ENCODE measurements at places on chromosomes 2 and 18.

GRCh38 chr2:100422320-100423055, 5.0 kb upstream of the CHST10 start:
- DNase-seq: peak; percentile 33

DNA sequence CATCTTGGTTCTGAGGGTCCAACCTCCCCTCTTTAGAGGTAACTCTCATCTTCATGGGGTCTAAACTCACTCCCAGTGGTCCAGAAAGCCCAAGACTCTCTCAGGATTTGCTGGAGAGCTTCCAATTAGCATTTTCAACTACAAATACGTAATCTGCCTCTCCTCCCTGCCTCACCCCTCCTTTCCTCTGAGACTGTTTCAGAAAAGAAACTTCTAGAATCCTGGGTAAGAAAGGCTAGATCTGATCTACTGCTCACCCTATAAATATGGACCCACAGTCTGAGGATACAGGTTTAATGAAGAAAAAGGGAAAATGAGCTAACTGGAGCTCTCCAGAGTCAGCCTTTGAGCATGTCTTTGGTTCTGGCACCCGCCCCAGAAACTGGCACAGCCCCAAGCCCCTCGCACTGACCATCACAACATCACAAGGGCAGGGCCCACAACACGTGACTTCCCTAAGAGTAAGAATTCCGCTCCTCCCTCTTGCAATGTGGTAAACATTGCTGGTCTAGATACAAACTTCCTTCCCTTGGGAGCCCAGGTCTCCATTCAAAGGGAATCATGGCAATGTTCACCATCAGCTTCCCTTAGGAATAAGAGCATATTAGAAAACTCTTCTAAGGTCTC, 21.7 kb upstream of the IHH start:
- DNase-seq: no peak

DNA sequence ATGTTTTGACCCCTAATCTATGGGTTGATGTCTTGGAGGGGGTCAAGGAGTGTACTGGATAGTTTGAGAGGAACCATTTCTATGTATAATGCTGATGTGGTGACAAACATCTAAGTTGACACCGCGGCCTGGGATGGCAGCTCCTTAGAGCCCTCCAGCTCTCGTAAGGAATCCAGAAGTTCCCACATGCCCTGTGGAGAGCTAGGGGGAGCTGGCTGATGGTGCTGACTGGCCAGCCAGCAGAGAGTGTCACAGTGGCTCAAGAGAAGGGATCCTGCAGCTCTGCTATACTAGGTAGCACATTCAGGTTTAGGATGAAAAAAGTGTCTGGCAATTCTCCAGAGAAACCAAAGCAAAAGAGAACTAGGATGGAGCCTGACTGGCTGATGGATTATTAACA, 842.2 kb upstream of the VRK2 start:
- no peak for DNase-seq

- DNase-seq: no peak
These were observed 29.0 kb upstream of the CATIP start for GRCh38 chr2:218327451-218328210.

DNA sequence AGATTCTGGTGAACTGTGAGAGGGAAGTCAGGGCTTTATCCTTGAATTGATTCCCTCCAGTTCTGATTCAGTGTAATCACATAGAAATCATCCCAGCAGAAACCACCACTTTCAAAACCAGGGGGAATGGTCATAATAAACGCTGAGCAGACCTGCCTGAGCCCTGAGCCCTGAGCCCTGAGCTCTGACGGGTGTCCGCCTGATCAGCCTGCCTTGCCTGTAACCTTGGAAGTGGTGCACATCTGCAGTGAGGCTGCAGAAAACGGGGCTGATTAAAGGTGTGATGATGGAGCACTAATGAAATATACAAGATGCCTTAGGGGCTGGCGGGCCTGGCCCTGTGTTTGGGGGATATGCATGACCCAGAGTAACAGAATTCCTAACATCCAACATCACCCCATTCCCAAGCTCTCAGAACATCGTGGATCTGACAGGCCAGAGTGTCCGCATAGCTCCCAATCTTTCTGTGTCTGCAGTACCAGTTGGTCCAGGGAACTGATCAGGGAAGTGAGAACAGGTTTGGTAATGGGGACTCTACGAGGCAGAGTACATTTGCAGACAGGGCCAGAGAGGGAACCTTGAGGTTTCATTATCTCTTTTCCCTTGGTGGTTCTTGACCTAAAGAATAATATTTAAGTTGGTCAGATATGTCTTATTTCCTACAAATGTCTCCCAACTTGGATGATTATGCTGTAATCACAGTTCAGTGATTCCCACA, 37.8 kb downstream of the KCTD18 start:
- DNase-seq: no peak

DNA sequence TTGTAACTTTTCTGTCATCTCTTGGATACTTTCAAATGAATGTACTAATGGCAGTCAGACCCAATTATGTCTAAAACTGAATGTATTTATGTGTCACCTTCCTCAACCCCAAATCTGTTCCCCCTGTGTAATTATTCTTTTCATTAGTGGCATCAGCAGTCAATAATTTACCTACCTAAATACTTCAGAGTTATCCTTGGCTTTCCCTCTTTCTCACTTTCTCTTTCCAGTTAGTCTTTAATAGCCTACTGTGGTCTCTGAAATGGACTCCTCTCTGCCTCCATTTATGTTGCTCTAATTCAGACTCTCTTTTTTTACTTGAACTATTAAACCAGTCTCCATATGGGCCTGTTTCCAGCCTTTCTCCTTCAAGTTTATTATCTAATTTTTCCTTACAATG, 21.0 kb downstream of the C18orf63 start:
- DNase-seq: no peak

Measured in amniotic epithelial cell (primary cell).